ENCODE measurements at places on chromosomes 4 and X.

- no peak for DNase-seq
Measured at GRCh38 chrX:18691431-18691830, 16.0 kb upstream of the PPEF1 start.

DNA sequence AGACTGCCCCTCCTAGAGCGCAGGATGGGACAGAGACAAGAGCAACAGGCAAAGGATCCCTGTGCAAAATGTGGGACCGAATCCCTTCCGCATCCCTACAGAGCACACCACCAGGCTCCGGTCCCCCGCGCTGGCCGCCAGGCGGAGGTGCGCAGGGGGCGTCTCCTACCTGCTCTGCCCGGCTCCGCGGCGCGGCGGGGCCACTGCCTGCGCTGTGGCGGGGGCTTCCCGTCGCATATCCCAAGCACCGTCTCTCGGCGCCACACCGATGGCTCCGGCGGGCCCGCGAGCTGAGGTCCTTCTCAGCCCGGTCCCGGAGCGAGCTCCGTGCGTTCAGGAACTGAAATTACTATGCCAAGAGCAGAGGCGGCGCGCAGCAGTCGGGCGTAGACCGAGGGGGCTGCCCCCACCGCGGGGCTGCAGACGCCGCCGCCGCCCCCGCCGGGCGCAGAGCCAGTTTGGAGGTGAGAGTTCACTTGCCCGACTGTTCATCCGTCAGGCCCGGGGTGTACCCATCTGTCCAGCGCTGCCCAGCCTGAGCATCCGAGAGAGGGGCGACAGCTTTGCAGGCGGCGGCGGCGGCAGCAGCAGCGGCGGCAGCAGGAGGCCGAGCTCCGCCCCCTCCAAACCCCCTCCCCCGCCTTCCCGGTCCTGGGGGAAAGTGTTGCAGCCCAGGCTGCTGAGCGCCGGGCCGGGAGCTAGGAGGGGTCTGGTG is at the start of gene GPRIN3:
GPRIN3 (minus strand) TSS at position 355 of the 715 bp plus-strand sequence. CDS start 57,690 bp downstream, outside the sequence.
- peak; percentile 75 for DNase-seq

- no peak for DNase-seq
Measured at GRCh38 chrX:123525123-123525725, 207.6 kb downstream of the THOC2 start.

DNA sequence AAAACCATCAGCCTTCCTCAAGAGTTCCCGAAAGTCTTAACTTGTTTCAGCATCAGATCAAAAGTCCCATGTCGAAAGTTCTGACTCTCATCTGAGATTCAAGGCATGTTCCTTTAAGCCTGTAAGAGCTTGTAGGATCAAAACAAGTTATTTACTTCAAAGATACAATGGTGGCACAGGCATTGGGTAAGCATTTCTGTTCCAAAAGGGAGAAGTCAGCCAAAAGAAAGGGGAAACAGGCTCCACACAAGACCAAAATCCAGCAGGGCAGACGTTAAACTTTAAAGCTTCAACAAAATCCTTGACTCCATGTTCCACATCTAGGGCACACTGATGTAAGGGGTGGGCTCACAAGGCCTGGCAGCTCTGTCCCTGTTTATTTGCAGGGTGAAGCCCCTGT is 91.7 kb downstream of the FHDC1 start:
- DNase-seq = no peak

GRCh38 chr4:142923619-142924018 is 77.5 kb upstream of the INPP4B start:
- DNase-seq = no peak

- no peak for DNase-seq
Measured at GRCh38 chr4:138223231-138223910, 18.8 kb downstream of the SLC7A11 start.

GRCh38 chr4:133188433-133189146 is 39.5 kb downstream of the PCDH10 start:
- DNase-seq = no peak

- no peak for DNase-seq
Measured at GRCh38 chr4:41568363-41568762, 30.4 kb downstream of the LIMCH1 start.

- no peak for DNase-seq
Measured at GRCh38 chrX:22173966-22174365, 98.7 kb upstream of the CBLL2 start.

DNA sequence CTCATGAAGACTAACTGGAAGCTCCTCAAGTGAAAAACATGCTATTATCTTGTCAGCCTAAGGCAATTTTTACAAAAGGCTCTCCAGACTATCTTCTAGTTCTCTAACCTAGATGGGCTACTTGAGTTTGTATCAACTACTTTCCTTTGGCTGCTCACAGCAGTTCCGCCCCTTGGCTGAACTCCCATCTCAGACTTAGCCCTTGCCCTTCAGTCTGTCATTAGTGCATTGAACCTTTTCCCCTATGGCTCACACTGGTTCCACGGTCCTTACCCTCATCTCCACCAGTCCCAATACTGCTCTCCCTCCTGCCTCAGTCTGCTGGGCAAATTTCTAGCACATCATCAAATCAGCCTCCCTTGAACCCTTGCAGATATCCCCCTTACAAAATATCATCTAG is 362.3 kb downstream of the PPP1R2C start:
- no peak for DNase-seq

GRCh38 chrX:15072259-15072658 is 197.6 kb downstream of the ASB9 start:
- DNase-seq = no peak

DNA sequence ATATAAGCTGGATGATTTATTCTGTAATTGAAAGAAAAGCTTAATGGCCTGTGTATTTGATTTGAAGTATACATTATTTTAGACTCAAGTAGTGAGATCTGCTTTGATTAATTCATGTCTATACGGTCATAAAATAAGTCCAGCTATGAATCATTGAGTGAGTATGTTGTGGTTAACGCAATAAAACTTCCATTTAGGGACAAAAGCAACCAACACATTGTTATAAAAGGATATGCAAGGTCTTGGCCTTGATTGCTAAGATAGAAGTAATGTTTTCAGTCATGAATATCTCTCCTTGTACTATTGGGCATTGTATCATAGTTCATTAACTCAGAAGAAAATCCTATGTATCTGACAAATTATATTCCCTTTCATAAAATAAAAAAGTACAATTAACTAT is 162.1 kb downstream of the EPHA5 start:
- DNase-seq = no peak

- no peak for DNase-seq
Measured at GRCh38 chrX:121106484-121107235, 59.2 kb downstream of the GLUD2 start.

GRCh38 chrX:155645180-155645579 is 32.4 kb upstream of the TMLHE start:
- DNase-seq = no peak

DNA sequence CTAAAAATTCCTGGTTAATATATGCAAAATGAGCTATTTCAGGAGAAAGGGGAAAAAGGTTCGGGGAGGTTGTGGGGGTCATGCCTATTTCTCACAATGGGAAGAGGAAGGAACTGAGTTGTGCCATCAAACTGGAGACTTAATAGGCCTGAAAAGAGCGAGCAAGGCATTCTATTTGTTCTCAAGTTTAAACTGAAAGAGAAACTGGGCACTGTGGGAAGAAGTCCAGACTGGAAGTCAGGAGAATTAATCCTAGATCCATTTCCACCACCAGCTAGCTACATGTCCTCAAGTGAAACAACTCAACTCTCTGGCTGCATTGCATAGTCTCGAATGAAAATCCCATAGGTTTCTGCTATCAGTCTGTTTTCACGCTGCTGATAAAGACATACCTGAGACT is 50.6 kb downstream of the PPARGC1A start:
- DNase-seq = no peak

GRCh38 chrX:112512509-112512908 is 167.2 kb downstream of the LHFPL1 start:
- no peak for DNase-seq

GRCh38 chr4:77665381-77666069 is 59.9 kb downstream of the CXCL13 start:
- no peak for DNase-seq

Measured in CD4-positive, alpha-beta T cell treated with Interleukin-17A for 4 hours (primary cell).